ENCODE measurements at places on chromosomes 2 and 18.

GRCh38 chr2:9980520-9980919, 29.0 kb downstream of the GRHL1 start:
- DNase-seq: no peak

GRCh38 chr18:46334868-46335281, 230.7 kb downstream of the HAUS1 start:
- no peak for DNase-seq

DNA sequence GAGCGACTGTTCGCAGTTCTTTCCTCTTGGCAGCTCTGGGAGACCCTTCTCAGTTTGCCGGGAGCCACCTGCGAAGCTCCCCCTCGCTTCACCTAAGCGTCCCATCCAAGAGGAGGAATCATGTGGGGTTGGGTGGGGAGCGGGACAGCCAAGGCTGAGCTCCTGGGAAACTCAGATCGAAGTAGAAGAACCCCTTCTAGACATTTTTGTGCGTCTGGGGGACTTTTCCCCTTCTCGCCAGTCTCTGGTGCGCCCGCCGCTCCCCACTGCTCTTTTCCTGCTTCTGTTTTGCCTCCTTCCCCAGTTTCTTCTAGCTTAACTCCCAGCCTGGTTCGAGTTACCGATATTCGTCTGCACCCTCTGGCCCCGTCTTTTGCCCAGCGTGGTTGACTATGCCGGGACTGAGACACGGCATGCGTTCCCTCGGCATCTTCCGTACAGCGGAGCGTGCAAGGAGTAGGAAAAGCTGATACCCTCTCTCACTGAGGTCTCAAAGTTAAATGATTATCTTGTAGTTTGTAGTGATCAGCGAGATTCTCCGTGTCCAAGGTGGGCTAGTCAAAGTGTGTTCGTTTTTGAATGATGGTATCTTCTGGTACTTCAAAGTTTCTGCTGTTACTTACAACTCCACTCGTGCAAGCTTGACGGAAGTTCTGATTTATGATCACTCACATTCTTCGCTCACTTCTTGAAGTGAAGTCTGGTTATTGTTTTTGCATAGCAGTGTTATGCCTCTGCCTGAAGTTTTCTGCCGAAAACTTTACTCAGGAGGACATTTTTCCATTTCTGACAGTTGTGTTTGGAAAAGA, 664 bp downstream of the CAMKMT start:
- DNase-seq: peak; percentile 20

DNA sequence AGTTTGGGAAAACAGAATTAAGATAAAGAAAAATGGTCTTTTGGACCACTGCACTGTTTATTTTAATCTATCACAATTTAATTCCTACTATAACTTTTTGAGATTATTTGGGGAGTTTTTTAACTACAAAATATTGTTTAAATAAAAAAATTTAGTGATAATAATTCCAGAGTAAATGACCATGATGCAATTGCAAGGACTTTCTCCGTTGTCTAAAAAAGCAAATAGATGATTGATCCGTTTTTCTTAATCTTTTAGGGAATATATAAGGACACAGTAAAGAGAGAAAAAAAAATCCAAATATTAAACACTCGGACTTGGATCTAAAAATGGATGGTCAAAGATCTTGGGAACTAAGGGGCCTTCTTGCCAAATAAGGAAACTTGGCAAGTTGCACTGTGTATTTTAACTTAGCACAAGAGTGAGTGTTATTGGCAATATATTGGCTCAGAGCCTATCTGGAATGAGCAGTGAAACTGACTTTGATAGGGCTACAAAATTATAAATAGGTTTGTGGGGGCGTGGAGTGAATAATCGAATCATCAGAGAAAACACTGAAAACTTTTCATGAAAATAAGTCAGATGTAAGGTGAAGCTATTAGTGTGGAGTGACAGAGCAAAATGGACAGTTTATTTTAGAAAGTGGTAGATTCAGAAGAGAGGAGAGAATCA, 2.0 kb downstream of the MAP3K20 start:
- no peak for DNase-seq

All from CD8-positive, alpha-beta memory T cell (primary cell).